ENCODE measurements at places on chromosomes 11 and 22.

GRCh38 chr11:133832991-133833897 is 12.1 kb downstream of the SPATA19 start:
- DNase-seq = no peak

- DNase-seq = no peak
Observed at GRCh38 chr11:114953039-114953438, 274.7 kb downstream of the NXPE2 start.

- no peak for DNase-seq
Observed at GRCh38 chr11:83545494-83546260, 259.5 kb upstream of the CCDC90B start.

DNA sequence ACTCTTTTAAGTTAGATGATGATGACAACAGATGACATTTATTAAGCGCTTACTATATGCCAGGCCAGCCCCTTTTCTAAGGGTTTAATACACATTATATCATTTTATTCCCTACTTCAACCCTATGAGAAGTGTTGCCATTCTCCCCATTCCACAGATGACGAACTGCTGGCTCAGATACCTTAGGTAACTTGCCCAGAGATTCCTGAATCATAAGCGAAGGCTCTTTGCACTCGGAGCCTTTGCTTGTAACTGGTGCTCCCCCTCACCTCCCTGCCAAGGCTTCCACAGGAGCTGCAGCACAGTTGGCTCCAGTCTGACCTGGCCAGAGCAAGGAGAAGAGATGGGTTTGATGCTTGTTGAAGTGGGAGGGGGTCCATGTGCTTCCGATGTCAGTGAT is 43.0 kb downstream of the DBX1 start:
- no peak for DNase-seq

DNA sequence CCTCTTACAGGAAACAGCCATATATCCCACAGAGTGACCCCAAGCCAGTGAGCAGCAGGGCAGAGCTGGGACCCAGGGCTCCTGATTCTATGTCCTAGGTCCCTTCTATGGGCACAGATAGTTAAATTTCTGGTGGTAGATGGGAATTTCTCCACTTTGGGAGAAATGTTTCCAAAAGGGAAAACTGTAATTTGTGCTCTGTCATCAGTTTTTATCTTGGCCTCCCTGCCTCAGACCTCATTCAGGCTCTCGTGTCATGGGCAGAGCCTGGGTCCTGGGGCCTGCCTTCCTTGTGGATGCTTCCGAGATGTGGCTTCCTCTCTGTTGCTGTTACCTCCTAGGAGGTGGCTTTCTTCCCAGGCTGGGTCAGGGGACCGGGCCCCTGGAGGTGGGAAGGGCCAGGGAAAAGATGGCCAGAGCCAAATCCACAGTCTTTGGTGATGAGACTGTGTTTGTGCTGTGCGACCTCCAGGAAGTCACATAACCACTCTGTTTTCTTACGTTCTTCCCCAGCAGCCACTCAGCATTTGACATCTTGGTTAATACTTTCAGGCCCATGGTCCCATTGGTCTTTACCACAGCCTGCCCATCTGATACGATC is 8.6 kb downstream of the LRRC32 start:
- DNase-seq = no peak

DNA sequence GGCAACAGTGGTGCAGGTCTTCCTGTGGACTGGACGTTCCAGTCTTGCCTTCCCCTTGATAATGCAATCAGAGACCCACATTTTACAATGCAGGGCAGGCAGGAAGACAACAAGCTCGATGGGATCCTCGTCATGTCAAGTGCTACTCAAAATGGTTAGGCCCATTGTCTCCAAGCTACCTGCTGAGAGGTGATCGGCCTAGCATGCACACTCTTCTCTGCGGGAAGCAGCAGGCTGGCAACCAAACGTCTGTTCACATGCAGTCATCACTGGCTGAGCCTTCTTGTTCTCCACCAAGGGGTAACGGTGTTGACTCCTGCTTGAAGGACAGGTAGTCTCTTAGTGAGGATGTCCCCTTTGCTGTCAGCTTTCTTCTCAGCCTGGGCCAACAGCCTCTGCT is 25.5 kb upstream of the CD82 start:
- no peak for DNase-seq

DNA sequence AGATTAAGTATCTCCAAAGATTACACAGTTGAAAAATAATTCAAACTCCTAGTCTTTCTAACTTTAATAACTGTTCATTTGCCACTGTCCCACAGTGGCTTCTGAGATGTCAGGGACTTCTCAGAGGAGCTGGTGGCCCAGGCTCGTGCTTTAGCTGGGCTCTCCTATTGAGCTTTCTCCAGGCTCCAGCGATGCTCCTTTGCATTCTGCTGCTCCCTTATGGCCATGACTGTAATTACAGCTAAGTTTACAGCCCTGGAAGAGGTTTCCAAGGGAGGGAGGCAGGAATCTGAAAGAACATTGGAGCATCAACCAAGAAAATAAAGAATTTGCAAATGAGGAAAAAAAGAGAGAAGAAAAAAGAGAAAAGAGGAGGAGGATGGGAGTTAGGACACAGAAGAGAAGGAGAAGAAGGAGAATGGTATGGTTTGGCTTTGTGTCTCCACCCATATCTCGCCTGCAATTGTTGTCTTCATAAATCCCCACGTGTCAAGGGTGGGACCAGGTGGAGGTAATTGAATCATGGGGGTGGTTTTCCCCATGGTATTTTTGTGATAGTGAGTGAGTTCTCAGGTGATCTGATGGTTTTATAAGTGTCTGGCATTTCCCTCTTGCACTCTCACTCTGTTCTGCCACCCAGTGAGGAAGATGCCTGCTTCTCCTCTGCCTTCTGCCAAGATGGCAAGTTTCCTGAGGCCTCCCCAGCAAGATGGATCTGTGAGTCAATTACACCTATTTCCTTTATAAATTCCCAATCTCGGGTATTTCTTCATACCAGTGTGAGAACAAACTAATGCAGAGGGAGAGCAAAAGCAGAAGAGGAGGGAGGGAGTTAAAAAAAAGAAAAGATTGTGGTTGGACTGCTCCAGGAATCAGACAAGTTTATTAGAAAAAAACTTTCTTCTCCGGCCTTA is 857.0 kb downstream of the KCNA4 start:
- peak; percentile 62 for DNase-seq

GRCh38 chr11:34151916-34152845 is 46.8 kb downstream of the NAT10 start:
- no peak for DNase-seq

- no peak for DNase-seq
Observed at GRCh38 chr22:29569011-29569678, 11.8 kb downstream of the NIPSNAP1 start.

DNA sequence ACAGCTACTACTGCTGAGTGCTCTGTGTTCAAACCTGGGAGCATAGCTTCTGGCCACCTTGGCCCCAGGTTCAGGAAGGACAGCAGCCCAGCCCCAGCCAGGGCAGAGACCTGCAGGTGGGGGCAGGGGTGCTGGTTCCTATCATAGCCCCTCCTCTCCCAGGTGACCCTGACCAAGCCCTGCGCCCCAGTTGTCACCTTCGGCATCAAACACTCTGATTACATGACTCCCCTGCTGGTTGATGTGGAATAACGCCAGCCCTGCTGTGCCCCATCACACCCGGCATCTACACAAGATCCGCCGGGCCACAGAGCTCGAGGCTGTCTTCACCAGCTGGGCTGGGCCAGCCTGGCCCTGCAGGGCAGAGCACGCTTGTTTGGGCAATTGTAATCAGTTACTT is 6.9 kb downstream of the SCGB1C1 start:
- DNase-seq = no peak

DNA sequence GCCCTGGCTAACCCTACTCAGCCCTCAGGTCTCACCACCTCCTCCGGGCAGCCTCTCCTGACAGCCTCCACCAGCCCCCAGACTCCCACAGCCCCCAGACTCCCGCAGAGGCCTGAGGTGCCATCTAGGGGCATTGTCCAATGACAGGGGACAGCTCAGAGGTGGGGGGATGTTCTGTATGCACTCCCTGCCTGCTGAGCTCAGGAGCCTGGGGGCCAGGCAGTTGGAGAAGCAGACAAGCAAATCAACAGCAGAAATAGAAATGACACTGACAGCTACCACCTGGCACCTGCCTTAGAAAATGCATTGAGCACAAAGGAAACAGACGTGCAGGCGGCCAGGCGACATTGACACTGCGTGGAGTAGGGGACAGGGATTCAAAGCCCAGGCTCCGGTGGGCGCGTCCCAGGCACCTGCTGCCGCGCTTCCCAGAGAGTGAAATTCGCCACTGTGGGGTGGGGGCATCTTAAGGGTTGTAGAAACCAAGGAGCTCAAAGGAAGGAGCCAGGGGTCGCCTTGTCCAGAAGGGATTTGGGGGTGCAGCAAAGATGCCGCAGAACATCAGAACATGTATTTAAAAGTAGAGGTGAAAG is 22.5 kb upstream of the WNT7B start:
- no peak for DNase-seq

- no peak for DNase-seq
Observed at GRCh38 chr22:46086577-46087335, 63.6 kb upstream of the PPARA start.

GRCh38 chr11:15649371-15650104 is 534.8 kb downstream of the INSC start:
- no peak for DNase-seq

GRCh38 chr22:22123118-22123959 is 121.2 kb upstream of the VPREB1 start:
- DNase-seq = no peak

- peak; percentile 85 for DNase-seq
Observed at GRCh38 chr11:96162816-96163499, 180.0 kb downstream of the MAML2 start.

DNA sequence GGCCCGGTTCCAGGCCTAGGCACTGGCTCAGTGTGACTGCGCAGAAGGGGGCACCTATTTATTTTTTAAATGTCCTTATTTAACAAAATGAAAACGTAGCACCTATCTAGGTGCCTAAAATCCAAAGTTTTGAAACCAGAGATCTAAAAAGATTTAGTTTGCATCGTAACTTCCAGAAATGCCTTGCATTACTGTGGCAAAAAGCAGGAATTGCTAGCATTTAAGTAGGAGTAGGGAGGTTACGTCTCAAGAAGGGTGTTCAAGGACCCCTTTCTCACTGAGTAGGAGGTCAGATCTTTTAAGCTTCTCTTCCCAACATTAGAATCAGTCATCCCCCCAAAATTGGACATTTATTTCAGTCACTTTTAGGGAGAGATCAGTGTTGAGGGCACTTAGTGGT is 7.7 kb upstream of the PLET1 start:
- no peak for DNase-seq

GRCh38 chr11:119229288-119229672 is 23.1 kb downstream of the CBL start:
- DNase-seq = no peak

- DNase-seq = no peak
Observed at GRCh38 chr22:24977370-24978221, 25.1 kb downstream of the KIAA1671 start.

- peak; percentile 25 for DNase-seq
Observed at GRCh38 chr22:38925571-38926041, 31.8 kb upstream of the APOBEC3A start.

DNA sequence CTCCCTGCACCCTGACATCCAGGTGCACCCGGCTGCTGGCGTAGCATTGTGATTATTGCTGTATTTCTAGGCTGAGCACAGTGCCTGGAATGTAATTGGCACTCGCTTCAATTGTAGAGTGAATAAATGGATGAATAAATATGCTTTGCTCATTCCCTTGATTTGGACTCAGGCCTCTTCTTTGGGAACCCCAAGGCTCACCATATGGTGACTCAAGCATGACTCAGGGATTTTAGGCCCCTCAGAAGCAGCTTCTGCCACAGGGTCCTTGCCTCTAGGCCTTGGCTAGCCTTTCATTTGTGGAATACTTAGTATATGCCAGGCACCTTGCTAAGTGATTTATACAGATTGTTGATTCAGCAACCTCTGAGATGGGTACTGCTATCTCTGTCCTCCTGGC is 78.9 kb downstream of the GRIK4 start:
- peak; percentile 47 for DNase-seq

- no peak for DNase-seq
Observed at GRCh38 chr22:37896181-37896592, 9.9 kb upstream of the MICALL1 start.
